Stimulated activated CD8-positive, alpha-beta memory T cell treated with anti-CD3 and anti-CD28 coated beads, Interleukin-7, amount 100 ng/mL, for 1 hour (primary cell): ENCODE measurements at places on chromosomes 5 and 9.

- no peak for DNase-seq
Observed at GRCh38 chr9:125995706-125996105, 248.5 kb downstream of the PBX3 start.

DNA sequence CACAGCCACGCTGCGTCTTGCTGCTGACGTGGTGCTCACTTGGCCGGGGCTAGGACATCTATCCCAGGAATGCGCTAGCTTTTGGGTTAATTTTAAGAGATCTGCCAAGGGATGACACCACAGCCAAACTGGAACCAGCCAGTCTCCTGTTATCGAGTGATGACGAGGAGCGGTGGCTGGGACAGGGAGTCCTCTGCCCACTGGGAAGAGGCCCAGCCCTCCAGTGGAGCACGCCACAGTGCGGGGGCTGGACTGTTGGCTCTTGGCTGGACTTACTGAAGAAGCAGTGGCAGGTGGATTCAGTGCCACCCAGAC, 55.1 kb upstream of the PHYKPL start:
- no peak for DNase-seq

DNA sequence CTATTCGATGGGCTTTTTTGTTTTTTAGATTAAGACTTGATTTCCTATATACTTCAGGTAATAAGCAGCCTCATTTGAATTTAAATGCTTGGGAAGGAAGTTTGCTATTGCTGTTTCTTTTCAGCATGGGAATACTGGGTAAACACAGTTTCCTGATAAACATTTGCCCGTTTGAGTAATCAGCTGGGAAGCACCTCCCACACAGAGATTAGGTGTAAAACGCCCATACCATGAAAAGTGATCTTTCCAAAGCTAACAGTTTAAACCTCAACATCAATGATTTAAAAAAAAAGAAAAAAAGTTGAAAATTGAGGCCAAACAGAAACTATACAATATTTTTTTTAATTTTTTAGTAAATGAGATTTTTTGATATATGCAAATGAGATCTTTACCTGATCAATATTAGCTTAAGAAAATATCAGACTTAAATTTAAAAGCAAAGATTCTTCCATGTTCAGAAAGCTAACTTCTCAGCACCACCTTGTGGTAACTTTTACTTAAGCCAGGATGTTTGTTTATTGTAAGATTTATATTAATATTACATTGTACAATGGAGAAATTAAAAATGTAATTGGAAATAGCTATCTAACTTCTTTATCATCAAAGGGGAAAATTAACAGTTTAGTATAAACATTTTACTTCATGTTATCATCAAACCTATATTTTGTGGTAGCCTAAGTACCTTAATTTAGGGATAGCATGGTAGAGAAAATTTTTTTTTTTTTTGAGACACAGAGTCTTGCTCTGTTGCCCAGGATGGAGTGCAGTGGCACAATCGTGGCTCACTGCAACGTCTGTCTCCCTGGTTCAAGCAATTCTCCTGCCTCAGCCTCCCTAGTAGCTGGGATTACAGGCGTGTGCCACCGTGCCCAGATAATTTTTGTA, 39.8 kb downstream of the F2RL2 start:
- DNase-seq, result no peak

- DNase-seq, result no peak
Observed at GRCh38 chr5:132378580-132378979, 9.1 kb downstream of the SLC22A5 start.

GRCh38 chr5:110865400-110866094, 126.7 kb downstream of the SLC25A46 start:
- no peak for DNase-seq

DNA sequence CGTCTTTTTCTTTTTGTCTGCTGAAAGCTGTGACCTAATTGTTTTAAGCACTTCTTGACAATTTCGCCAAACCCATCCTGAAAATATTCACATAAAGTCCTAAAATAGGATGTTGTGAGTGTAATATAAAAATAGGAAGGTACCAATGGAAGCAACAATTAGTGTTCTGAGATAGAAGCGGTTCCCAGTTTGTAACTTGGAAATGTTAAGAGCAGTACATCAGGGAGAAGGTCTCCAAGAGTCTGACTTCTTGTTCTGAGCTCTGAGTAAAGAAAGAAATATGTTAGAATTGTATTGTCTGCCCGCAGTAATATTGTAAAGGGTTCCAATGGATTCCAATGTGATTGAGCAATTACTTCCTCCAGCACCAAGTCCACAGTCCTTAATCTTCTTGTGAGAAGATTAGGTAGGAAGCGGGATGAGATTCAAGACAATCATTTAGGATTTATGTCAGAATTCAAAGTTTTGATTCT, 3.9 kb downstream of the VCAN start:
- no peak for DNase-seq

- DNase-seq, result no peak
Observed at GRCh38 chr5:154779105-154779504, 23.9 kb downstream of the LARP1 start.
